Dermis blood vessel endothelial cell (primary cell): ENCODE measurements at places on chromosomes 3 and 15. TPM values are rescaled to one million over a fixed set of nuclear protein-coding genes. Genes with fewer than 3 reads are reported as not detected.

- DNase-seq, result no peak
Observed at GRCh38 chr3:189267981-189268613, 96.3 kb downstream of the TPRG1 start.

GRCh38 chr3:60603860-60604259 is 647.4 kb downstream of the FHIT start:
- no peak for DNase-seq

DNA sequence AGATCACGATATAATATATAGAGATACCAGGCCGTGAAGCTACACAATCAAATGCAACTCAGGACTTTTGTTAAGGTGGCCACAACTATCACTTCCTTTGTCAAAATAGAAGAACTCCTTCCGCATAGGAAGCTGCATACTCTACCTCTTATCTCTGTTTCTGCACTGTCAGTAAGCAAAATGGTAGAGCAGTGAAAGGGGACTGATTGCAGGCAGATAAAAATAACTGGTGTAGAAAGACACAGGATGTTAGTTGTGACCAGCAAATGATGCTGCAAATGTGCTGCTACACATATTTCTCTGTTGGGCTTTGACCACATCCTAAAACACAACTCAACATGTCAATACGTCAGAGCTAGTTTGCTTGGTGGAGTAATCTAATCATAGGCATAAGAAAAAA is 16.3 kb upstream of the TRAT1 start:
- DNase-seq, result no peak

DNA sequence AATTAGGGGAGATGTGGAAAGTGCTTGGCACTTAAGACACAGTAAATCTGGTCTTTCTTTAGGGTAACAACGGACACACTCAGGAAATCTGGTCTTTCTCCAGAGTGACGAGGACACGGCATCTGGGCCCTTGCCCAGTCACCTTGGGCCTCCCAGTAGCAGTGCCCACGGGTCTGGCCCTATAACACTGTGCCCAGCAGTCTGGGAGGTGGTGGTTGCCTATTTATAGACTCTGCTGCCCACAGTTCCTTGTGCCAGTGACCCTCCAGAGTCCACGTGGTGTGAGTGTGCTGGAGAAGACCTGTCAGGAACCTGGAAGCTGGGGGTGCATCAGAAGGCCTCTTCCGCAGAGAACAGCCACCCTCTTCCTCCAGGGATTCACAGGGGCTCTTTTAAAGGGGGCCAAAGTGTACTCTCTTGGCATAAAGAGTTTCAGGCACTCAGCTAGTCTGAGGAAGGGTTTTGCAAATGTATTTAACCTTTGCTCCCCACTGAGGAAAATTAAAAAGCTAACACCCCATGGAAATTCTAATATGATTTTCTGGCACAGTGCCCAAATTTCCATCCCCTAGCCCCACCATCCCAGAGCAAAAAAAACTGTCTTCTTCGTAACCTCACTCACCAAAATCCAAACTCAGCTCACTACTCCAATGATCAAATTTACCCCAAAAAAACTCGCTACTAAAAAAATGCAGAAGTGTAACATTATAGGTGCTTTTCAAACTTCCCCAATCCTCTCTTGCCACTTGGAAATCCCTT is 15.4 kb downstream of the WNT5A start:
- no peak for DNase-seq

DNA sequence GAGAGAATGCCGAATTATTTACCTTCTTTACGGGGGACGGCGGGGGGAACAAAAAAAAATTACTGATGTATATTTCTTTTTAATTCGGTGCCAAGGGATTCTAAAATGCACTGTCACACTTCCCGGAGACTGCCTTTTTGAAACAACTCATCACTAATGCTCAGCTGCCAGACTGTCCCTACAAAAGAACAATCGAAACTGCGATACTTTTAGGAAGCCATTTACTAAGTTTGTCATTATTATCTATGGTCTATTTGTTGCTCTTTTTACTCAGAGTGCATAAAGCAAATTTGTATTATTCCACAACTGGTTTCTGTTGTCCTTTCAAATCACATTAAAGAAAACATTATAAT is 60.8 kb downstream of the TM4SF4 start:
- DNase-seq, result no peak

- DNase-seq, result no peak
Observed at GRCh38 chr3:70180664-70181063, 131.8 kb downstream of the MDFIC2 start.

- DNase-seq, result peak; percentile 46
Observed at GRCh38 chr3:180408654-180409053, 193.3 kb upstream of the TTC14 start.

DNA sequence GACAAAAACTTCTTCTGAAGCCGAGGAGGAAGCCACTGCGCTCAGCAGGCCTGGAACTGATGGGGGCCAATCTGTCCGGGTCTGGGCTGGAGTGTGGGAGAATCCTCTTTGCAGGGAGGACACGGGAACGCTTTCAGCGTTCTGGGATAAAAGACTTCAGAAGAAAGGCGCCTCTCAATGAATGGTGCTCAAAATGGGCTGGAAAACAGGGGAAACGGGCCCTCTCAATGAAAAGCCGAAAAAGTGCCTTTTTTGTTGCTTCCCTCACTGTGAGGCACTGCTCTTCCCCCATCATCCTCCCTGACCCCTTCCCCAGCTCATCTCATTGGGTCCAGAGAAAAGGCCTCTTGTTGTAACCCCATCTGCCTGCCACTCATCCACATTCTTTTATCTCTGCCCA is 119.5 kb upstream of the LRIG1 start:
- DNase-seq, result no peak

GRCh38 chr15:66700802-66701421 is 1.1 kb upstream of the SMAD6 start:
- peak; percentile 95 for DNase-seq

- no peak for DNase-seq
Observed at GRCh38 chr15:80804970-80805495, 25.9 kb downstream of the CEMIP start.

- DNase-seq, result peak; percentile 83
Observed at GRCh38 chr15:75921732-75922703, 18.3 kb downstream of the FBXO22 start.

DNA sequence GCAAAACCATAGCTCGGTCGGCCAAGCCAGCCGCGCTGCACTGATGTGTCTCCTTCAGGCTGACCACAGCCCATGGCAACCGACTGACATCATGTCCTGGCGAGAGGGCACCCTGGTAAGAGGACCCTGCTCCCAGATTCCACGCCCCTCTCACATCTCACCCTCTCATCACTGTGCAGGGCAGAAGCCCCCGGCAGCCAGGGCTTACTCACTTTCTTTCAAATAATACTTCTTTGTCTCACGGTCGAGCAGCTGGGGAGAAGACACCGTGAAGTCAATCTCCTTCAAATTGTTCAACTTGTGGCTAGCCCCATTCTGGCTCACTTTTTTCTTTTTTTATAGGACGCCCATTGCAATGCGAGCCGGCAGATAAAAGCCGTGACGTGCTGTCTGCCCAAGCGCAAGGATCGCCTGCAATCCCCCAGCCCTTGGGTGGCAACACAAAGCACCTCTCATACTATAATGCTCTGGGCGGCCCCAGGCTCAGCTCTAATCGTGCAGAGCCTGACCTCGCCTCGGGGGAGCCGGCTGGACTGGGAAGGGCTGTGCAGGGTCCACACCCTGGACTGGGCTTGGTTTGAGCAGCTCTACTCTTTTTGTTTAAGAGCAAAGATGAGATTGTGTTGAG is 33.6 kb downstream of the VGLL4 start:
- DNase-seq, result no peak

GRCh38 chr15:31478702-31479221 is 152.1 kb downstream of the KLF13 start:
- DNase-seq, result no peak

DNA sequence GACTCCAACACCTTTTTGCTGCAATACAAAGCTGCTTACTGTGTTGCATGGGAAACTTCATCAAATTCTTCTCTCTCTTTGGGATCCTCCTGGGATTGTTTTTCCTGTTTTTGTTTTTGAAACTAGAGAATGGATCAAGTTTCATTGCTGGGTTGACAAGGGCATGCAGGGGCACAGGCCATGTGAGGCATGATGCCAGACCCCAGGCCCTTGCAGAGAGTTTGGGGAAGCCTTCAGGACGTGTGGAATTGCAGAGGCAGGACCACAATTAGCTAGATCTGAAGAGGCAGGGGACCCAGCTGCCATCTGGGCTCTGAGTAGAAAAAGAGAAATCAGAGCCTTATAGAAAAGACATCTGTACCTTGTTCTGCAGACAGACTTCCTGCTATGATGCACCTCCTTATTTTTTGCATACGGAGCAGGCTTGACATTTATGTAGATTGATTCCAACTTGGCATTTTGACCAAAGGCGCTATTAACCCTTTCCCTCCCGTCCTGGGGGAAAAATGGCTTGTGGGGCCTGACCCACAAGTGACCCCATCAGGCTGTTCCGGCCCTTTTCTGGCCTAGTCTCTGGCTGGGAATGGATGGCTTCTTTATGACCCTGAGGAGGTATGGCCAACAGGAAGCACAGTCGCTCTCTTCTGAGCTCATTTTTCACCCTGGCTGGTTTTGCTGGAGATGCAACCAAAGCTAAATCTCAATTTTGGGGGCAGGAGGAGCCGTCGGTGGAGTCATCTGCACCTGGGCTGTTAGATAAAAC is 44.3 kb upstream of the CHRNB4 start:
- DNase-seq, result no peak

DNA sequence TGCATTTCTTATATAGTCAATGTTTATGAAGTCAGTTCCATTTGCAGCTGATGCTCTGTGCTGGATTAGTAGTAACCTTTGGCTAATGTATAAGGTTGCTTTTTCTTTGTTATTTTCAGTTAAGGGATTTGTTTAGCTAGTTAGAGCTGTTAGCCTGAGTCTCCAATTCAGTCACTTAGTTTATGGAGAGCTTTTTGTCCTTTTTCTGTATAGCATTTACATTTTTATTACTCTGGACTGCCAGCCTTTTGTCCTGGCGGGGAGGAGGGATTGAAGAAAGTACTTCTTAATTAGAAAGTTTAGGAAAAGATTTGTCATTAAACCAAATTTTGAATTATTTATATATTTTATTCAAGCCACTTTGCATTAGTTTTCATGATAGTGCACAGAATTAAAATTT is 52.0 kb downstream of the DNAJC13 start:
- no peak for DNase-seq

- no peak for DNase-seq
Observed at GRCh38 chr3:140006331-140006730, 71.3 kb downstream of the CLSTN2 start.

DNA sequence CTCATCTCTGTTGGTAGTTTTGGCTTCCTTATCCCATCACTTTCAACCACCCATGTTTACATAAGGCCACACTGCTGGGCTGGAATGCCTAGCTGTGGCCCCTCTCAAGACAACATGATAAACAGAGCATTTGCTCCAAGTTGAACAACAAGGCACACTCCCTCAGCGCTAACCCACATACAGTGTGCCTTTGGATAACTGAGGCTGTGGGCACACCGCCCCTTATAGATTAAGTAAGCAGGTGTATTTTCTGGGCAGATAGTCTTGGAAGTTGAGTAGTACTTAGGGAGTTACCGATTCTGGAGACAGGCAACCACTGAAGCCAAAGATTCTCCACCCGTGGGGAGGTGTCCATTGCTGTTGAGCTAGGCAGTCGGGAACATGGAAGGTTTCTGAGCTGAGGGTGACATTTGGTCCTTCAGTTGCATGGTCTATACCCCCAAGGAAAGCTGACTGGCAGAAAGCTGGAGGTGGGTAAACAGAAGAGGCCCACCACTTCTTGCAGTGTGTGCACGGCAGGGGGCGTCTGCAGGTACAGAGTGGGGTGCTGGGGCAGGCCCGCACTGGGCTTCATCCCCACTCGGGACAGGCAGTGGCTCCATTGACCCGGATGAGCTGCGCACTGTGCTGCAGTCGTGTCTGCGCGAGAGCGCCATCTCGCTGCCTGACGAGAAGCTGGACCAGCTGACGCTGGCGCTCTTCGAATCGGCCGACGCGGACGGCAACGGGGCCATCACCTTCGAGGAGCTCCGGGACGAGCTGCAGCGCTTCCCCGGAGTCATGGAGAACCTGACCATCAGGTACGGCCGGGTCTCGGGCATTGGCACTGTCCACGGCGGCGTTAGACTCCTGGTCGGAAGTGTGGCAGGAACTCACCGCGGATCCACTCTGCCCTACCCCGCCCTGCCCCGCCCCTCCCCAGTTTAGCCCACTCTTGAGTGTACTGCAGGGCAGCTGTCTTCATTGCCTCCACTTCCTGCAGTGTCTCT is 16.8 kb downstream of the NOX5 start:
- peak; percentile 62 for DNase-seq

DNA sequence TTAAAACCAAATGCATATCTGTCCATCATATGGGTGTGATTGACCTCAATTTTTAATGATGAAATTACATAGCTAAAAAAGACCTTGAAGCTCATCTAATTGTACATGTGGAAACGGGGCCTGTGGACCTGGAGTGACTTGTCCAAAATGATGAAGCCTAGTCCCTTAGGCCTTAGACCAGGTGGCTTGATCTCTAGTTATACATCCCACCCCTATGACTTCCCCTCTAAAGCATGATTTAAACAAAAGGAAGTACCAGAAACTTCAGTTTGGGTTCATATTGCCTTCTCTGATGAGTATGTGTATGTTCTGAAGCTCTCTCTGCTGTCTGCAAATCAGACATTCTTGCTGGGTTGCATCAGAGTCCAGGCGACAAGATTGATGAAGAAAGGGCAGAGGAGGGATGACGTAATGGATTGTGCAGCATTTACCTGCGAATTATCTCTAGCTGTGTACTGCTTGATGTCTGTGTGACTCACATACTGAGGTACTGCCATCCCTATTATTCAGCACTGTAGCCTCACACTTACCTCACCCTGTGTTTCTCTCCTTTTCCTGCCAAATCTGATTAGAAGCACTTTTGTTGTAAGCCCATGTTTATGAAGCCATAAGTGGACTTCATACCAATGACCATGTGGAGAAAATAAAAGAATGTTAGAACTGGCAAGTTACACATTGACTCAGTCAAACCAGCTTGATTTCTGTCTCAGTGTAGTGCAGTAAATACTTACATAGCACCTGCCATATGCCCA is 111.5 kb downstream of the FILIP1L start:
- peak; percentile 73 for DNase-seq

DNA sequence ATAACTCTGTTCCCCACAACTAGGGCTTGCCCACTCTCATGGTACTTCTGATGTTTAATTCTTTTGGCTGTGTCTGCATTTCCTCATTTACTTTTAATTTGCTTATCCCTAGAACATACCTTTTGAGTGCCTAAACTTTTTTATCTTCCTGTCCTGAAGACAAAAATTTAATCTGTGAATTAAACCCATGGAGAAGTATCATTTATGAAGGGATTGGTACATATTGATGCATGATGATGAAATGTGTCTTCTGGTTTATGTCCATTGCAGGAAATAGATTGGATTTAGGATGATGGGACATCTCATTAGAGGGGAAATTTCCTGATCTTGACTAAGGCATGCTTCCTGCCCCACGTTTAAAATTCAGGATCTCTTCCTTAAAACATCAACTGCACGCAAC is 109.5 kb downstream of the PGPEP1L start:
- no peak for DNase-seq

- no peak for DNase-seq
Observed at GRCh38 chr3:195410546-195410945, 32.3 kb downstream of the ACAP2 start.

Gene CLEC3B
- 0.88 and 6.3 TPM in 2 replicates for total RNA-seq

Gene QTRT2
- 33.2 and 38.5 TPM in 2 replicates for total RNA-seq

Gene CYP11A1
- not detected in 2 replicates for total RNA-seq

Gene TNFSF10
- total RNA-seq, result 169 and 180 TPM in 2 replicates

Gene KLF13
- total RNA-seq, result 35.2 and 41.8 TPM in 2 replicates

Gene GNAT1
- not detected in 2 replicates for total RNA-seq

Gene MKRN2OS
- not detected in 2 replicates for total RNA-seq

Gene FBN1
- 122 and 163 TPM in 2 replicates for total RNA-seq
